ENCODE measurements at places on chromosomes 2 and 18.

DNA sequence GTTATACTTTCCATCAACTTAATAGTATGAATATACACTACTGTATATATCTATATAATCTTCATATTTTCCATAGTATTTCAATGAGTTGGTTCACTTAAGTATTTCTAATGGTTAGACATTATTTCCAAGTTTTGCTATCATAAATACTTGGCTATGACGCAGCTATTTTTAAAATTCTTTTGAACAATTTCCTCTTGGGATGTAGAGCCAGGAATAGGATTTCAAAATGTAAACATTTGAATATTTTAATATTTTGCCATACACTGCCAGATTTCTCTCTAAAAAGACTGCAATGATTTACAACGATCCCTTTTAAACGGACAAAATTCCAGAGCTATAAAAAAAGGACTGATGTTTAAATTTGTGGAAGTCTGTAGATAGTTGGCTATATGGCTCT, 95.6 kb downstream of the NUP35 start:
- no peak for DNase-seq

GRCh38 chr2:241736111-241736510, 1.7 kb downstream of the D2HGDH start:
- DNase-seq, result no peak

DNA sequence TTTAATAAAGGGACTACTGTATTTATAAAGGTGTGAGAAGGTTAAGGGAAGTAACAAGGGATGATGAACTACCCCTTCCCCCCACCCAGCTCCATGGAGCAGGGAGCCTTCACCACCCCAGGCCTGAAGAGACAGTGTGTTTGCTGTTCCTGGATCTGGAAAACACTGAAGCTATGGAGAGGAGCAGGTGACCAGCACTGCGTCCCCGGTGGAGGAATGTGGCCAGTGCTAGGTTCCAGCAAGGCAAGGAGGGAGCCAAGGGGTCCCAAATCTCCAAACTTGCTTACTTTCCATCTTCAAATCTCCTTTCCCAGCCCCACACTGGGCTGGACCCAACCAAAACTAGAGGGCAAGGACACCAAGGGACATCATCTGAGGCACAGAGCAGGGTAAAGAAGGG, 128.7 kb upstream of the CD302 start:
- DNase-seq, result no peak

- no peak for DNase-seq
Observed at GRCh38 chr2:79327460-79327859, 167.9 kb upstream of the REG3A start.

GRCh38 chr2:88139804-88140203, 11.9 kb upstream of the FABP1 start:
- DNase-seq, result no peak

GRCh38 chr2:111138839-111139238, 18.1 kb downstream of the BCL2L11 start:
- DNase-seq, result no peak

DNA sequence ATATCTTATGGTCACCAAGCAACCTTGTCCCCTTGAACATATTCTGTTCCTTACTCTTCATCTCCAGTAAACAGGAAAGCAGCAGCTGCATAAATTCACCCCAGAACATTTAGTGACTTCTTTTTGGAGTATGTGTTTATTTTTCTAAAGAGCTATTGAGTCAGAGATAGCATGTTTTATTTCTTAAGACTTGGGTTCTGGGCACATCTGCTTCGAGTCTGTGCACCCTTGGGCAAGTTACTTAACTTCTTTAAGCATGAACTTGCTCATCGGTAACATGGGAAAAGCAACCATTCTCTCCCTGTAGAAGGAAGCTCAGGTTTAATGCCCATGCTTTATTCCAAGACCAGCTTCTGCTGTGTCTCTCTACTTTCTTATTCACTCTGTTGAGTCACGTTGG, 309.3 kb upstream of the MEX3C start:
- no peak for DNase-seq

GRCh38 chr2:7984693-7985353, 697.0 kb upstream of the ID2 start:
- no peak for DNase-seq

DNA sequence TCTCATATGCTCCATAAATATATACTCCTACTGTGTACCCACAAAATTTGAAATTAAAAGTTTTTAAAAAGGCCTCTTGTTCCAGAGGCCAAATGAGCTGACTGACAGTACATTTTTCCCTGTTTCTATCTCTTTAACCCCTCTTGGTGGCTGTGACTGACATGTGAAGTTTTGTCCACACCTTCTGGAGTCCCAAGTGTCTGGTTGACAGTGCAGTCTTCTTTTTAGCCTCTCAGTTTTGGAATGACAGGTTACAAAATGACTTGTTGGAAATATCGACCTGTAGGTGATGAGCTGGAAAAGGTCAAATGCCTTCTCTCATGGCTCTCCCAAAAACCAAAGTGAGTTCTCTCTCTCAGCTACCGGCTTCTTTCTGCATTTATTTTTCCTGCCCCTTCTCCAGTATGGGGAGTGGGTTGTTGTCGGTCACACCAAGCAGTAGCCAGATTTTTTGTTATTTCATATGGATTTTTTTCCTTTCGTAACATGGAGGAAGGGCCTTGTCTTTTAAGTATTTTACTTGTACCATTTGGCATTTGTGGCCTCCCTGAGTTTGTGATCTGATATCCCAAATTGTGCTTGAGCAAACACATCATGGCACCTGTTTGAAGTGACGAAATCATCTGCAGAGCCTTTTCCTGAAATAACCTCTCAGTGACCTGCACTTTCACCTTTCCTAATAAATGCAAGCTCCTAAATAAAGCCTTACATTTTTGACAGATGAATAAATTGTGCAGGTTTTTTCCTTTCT, 143.9 kb downstream of the ESCO1 start:
- DNase-seq, result no peak

DNA sequence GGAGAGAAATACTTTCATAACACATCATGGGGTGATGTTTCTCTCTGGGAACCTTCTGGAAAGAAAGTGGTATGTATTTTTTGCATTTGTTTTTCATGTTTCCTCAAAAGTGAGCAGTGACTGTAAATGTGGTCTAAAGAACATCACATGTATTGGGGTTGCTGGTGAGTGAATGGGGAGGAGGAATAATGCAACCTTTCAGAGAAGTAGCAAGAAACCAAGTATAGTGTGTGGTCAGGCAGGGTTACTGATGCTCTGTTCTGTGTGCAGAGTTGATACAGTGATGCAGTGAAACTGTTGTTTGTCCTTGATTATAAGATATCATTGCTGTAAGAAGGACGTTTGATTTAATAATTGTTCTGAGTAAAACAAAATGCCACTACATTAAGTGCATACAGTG, 24.1 kb downstream of the ADNP2 start:
- no peak for DNase-seq

DNA sequence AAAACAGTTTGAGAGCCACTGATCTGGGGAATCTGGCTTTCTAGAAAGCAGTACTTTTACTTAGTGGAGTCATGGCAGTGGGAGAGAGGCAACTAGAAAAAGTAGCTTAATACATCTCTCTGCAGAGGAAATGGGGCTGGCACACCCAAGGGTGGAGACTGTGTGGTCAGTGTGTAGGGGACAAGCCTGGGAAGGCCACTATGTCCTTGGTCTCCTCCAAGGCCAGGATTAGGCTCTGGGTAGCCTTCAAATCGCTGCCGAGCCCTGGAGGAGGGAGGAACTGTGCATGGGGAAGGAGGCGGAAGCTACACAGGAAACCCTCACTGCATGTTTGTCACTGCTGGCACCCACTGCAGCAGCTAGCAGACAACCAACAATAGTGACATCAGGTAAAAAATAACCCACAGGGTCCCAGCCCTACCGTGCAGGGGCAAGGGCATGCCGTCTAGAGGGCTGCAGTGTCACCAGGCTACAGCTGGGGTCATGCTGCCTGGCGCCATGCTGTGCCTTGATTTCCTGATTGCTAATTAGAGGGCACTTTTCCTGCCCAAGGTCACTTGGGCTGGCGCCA, 34.8 kb downstream of the LBH start:
- DNase-seq, result no peak

GRCh38 chr18:6997808-6998207, 119.8 kb downstream of the LAMA1 start:
- no peak for DNase-seq

- DNase-seq, result no peak
Observed at GRCh38 chr2:50615291-50615690, 416.6 kb downstream of the NRXN1 start.
